ENCODE measurements at places on chromosomes 6 and 20.

GRCh38 chr6:63348836-63349235, 29.1 kb upstream of the LGSN start:
- no peak for ATAC-seq

GRCh38 chr6:32844839-32845383, 1.1 kb upstream of the PSMB8 start:
- ATAC-seq = no peak

DNA sequence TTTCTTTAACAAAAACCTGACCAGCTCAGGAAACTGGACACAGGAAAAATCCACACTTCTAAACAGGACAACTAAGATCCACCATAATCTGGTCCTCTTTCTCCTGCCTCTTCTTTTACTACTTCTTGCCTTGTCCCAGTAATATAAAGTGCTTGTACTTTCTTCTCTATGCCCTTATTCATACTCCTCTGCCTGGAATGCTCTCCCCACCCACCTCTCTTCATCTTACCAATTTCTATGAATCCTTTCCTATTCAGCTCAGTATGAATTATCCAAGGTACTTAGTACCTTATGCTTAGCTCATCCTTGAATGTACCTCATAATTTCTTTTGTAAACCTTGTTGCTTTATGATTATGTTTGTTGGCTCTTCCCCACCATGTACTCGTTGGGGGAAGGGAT, 159.4 kb downstream of the CDK19 start:
- no peak for ATAC-seq

DNA sequence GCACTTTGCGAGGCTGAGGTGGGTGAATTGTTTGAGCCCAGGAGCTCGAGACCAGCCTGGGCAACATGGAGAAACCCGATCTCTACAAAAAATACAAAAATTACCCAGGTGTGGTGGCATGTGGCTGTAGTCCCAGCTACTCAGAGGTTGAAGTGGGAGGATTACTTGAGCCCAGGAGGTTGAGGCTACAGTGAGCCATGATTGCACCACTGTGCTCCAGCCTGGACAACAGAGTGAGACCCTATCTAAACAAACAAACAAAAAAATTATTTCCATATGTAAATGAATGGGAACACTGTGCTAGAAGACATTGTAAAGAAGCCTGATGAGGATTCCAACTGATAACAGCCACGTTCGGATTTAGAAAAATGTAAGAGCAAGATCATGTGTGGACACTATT, 154.2 kb downstream of the ZFP64 start:
- ATAC-seq = no peak

DNA sequence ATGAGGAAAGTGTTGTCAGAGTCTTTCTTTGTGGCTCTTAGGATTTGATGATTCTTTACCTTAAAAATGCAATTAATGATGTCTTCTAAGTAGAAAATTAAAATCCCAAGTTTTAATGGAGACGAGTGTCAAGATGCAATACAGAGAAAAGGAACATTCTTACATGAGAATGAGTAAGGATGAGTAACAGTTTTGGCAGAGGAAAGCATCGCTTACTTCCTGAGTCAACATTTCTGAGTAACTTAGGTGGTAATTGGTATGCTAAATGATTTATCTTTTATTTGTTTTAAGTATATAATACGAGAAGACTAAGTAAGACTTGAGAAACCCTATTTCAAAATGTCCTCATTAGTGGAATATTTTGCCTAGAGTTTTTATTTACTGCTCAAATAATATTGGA, 101.3 kb downstream of the RTN4IP1 start:
- ATAC-seq = peak; percentile 68

- no peak for ATAC-seq
Measured at GRCh38 chr20:53914781-53915445, 155.5 kb downstream of the BCAS1 start.

- ATAC-seq = no peak
Measured at GRCh38 chr20:34618676-34619075, 58.2 kb downstream of the PIGU start.

- peak; percentile 72 for ATAC-seq
Measured at GRCh38 chr20:17610566-17611289, 40.9 kb downstream of the DSTN start.

- ATAC-seq = no peak
Measured at GRCh38 chr20:42118001-42118400, 499.8 kb upstream of the CHD6 start.

- ATAC-seq = peak; percentile 34
Measured at GRCh38 chr20:1685304-1686052, 27.9 kb upstream of the SIRPG start.

GRCh38 chr20:62191781-62192559, 9.1 kb downstream of the MTG2 start:
- no peak for ATAC-seq

- no peak for ATAC-seq
Measured at GRCh38 chr6:137261361-137261760, 42.2 kb upstream of the IFNGR1 start.

- ATAC-seq = peak; percentile 75
Measured at GRCh38 chr20:53070706-53071392, 98.7 kb downstream of the TSHZ2 start.

GRCh38 chr6:140438346-140438735, 1063.9 kb upstream of the CITED2 start:
- ATAC-seq = no peak

DNA sequence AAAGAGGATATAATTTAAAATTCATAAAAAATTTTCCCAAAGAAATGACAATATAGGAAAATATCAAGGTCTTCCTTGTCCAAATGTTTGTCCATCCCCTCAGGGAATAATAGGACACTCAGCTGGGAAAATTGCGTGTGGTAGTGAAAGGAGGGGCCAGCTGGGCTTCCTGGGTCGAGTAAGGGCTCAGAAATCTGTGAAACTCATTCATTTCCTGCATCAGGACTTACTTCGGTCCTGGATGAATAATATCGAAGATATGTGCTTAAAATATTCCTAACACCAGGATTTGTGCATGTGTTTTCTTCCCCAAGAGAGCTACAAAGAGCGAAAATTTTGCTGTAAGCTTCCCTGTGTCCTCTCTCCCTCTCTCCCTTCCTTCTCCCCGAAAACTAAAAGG, 118.2 kb upstream of the GJE1 start:
- ATAC-seq = no peak

DNA sequence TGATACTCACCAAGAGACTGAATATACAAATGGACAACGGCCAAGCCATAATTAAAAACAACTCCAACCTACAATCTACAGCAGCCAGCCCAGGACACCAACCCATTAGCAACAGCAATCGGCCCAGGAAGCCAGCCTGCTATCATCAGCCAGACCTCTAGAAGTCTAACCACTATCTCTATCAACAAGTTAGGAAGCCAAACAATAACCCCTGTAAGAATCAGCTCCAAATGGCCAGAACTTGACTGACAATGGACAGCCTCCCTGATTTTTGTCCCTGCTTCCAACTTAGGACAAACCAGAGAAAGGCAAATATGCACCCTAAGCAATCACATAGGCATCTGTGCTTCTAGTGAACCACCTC, 511.8 kb upstream of the JARID2 start:
- ATAC-seq = no peak

GRCh38 chr20:9262653-9263194, 193.8 kb downstream of the PLCB4 start:
- ATAC-seq = no peak

- ATAC-seq = peak; percentile 71
Measured at GRCh38 chr6:129695373-129696027, 14.5 kb downstream of the ARHGAP18 start.

DNA sequence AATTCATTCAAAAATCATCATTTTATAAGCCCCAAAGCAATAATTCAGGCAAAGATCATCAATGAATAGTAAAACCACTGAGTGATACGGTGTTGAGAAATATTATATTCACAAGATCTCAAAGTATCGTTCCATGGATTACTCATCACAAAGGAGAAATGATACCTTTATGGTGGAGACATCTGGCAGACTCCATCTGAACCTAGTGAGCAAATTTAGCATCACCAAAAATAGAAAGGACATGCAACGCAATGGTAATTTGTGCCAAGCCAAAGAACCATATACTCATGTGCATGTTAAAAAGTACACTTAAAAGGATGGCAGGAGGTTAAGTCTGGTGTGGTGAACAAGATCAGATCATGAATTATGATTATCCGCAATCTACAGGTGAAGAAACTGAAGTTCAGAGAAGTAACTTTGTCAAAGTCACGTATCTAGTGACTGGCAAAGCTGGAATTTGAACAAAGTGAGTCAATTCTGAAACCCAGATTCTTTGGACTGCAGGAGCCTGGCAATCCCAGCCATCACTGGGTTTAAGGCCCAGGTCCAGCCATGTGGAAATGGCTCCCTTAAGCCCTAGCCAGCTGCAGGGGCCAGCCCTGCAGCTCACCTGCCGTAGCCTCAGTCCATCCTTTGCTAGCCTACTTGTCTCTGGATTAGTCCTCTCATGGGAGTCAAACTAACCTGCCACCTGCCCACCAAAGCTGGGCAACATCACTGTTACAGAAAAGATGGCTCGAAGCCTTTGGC, 68.3 kb downstream of the PDE10A start:
- no peak for ATAC-seq

DNA sequence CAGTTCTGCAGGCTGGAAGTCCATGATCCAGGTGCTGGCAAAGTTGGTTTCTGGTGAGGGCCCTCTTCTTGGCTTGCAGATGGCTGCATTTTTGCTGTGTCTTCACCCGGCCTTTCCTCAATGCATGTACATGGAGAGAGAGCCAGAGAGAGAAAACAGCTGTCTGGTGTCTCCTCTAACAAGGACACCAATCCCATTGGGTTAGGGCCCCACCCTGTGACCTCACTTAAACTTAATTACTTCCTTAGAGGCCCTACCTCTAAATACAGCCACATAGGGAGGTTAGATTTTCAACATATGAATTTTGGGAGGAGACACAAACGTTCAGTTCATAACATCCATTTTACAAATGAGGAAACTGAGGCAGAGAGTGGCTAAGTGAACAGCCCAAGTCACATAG, 202.4 kb downstream of the ZMYND8 start:
- no peak for ATAC-seq

- no peak for ATAC-seq
Measured at GRCh38 chr6:54929245-54929909, 82.8 kb downstream of the FAM83B start.

DNA sequence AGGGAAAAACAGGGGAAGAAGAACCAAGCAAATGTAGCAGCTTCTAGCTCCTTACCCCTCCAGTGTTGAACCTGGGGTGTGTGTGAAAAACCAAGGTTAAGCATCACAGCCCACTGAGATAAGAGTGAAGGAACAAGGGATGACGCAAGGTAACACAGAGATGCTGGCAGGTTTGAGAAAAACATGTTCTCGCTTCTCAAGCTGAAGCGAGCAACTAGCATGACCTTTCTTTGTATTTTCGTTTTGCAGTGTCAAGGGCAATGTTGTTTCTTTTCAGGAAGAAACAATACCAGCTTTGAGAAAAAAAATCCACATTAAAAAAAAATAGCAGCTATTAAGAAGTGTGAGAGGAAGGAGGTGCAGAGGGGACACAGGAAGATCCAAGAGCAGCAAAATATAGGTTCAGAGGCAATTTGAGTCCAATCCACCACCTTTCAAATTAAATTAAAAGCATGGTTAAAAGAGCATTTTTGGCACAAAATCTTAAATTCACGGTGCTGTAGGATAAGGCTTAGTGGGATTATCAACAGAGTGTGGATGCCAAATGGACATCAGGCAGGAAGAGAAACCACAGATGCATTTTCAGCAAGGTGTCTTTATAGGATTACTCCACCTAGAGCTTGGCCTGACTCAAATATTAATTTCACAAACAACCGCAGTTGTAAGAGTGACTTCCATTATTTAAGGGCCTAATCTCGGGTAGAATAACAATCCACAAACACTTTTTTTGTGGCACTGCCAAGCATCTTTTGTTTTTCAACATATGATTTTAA, 70.9 kb downstream of the SYNE1 start:
- ATAC-seq = no peak

GRCh38 chr6:13457577-13457976, 29.8 kb downstream of the GFOD1 start:
- ATAC-seq = peak; percentile 33

DNA sequence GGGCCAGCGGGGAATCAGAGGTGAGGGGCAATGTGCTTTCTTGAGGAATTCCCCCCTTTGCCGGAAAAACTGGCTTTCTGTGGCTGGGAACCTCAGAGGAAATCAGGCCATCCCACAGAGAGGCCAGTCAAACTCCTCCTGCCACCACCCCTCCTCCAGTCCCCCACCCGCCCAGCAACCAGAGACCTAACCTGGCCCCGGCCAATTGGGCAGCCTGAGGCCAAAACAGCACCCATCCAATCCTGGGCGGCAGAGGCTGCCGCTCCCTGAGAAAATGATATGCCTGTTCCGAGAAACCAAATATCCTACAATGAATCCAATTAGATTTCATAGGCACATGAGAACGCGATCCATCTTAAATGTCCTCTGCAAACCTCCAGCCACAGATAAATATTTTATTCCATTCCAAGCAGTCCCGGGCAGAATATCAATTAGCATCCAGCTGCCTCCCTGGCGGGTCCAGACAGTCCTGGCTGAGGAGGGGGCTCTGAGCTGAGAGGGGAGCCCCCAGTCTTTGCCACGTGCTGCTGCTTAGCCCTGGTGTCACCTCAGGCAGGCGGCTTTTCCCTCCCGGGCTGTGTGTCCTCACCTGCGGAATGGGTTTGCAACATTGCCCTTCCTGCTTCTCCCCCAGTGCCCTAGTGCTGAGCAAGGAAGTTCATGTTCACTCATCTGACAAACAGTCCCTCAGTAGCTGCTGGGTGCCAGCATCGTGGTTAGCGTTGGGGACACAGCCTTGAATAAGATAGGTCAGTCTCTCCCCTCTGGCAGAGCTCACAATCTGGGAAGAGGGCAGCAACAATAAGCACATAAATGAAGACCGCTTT, 95.0 kb downstream of the DLGAP4 start:
- no peak for ATAC-seq

DNA sequence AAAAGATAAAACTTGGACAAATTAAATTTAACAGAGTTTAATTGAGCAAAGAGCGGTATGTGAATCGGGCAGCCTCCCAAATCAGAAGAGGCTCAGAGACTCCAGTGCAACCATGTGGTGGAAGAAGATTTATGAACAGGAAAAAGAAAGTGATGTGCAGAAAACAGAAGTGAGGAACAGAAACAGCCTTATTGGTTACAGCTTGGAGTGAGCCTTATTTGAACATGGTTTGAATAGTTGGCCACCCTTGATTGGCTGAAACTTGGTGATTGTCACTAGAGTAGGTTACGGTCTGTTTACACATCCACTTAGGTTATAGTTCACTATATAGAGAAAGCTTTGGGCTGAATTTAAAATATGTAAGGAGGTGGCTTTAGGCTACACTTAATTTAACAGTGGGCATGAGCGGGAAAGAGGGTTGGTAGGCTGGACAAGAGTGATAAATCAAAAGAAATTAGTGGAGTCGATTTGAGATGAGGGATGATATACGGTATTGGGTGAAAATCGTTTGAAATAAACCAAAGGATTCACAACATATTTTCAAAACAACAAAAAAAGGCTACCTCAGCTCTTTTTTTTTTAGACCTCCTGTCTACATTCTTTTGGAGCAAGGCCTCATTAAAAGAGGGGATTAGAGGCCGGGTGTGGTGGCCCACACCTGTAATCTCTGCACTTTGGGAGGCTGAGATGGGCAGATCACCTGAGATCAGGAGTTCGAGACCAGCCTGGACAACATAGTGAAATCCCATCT, 84.3 kb upstream of the PREP start:
- no peak for ATAC-seq
